Effector CD4-positive, alpha-beta T cell (primary cell): ENCODE measurements at places on chromosomes 7 and 10.

DNA sequence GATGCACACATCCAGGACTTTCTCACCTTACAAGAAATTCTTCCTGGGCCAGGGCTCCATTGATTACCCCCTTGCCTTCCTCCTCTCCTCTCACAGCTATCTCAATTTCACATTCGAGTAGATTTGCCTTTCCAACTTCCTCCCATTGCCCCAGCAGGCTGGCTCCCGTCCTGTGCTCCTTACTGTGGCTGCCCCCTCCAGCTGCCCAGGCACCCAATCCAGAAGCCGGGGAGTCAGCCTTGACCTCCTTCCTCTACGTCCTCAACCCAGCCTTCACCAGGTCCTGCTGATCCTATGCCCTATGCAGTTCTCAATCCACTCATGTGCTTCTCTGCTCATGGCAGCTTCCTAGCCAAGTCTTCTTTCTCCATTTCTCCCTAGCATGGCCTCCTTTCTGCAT is 85.7 kb upstream of the GPR26 start:
- DNase-seq: no peak

GRCh38 chr7:151135866-151136843 is 31.3 kb downstream of the GBX1 start:
- DNase-seq: no peak

DNA sequence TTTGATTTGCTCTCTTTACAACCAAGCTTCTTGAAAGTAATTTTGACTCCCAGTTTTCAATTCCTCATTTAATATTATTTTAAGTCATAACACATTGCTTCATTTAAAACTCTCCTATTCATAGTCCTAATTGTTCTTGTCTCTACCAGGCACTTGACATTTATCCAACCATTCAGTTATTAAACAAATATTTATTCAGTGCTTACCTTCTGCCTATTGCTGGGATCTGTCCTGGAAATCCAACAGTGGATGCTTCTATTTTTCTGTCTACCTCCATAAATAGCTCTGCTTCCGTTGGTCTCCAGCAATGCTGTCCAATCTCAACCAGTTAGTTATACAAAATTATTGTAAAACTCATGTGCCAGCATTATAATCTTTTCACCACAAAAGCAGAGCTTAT is 615.1 kb downstream of the ZWINT start:
- no peak for DNase-seq

DNA sequence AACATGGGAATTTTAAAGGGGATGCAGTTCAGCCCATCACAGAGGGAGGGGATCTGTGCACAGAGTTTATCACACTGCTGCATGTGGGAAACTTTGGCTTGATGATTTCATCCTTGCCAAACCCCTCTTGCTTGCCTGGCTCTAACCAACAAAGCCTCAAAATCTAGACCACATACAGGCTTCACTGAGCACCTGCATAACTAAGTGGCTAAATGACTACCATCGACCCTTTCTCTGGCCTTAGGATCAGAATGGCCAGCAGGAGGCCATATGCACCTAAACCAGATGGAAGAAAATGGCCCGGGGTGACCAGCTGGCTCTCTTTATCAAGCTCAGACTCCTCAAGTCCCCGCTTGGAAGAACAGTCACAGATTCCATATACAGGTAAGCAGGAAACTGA is 15.6 kb upstream of the ZNF25 start:
- DNase-seq: no peak

- DNase-seq: no peak
Observed at GRCh38 chr7:38306914-38307313, 33.5 kb upstream of the TARP start.

GRCh38 chr10:74558897-74559296 is 267.5 kb upstream of the KAT6B start:
- DNase-seq: no peak

GRCh38 chr10:17239345-17240085 is 11.5 kb downstream of the VIM start:
- no peak for DNase-seq

DNA sequence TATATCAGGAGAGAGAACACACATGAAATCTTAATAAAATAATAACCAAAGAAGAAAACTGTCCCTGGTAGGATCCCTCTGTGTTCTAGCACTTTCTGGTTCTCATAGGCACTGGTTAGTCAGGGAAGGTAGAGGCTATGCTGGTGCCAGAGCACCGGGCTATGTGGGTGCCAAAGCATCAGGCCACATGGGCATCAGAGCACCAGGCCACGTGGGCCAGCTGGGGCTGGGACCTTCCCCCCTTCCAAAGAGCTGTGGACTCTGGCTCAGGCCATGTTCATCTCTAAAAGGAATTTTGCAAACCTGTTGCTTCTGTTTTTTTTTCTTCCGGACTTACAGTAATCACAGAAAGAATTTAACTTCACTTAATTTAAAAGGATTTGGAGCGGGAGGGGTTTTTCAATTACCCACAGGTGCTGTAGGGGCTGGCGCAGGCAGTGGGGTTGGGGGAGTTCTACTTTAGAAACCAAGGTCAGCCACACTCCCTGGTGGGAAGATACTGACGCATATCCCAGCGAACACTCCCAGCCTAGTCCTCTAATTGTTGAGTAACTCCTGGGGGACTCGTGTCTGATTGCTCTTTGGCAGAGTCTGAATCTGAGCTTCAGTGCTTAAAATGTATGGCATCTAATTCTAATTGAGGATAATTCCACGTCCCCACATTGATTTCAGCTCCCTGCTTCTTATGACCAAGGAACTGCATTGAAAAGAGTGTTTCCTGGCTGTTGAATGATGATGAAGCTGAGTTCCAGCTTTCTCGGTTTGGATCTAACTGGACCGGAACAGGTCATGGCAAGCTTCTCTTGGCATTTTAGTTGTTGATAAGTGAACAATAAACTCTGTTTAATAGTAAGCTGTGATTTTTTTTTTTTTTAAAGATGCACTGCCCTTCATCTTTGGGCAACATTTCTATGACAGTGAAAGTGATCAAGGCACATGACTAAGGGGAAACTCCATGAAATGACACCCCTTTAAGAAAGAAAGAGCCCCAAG is 110.7 kb upstream of the FZD8 start:
- DNase-seq: no peak

GRCh38 chr7:2803342-2803692 is 40.8 kb downstream of the GNA12 start:
- DNase-seq: no peak

DNA sequence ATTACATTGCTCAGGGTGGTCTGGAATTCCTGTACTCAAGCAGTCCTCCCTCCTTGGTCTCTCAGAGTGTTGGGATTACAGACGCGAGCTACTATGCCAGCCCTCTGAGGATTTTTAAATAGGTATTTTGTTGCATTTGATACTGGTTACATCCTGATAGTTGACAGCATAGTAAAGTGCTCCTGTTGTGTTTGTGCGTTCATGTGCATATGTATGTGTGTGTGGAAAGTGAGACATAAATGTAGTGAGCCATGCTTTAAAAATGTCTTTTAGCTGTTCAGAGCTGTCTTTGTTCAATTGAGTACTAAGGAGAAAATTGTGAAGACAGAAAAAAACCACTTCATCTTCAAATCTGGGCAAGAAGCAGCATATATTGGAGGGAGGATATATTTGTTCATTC is 27.8 kb downstream of the ZNRF2 start:
- DNase-seq: no peak

DNA sequence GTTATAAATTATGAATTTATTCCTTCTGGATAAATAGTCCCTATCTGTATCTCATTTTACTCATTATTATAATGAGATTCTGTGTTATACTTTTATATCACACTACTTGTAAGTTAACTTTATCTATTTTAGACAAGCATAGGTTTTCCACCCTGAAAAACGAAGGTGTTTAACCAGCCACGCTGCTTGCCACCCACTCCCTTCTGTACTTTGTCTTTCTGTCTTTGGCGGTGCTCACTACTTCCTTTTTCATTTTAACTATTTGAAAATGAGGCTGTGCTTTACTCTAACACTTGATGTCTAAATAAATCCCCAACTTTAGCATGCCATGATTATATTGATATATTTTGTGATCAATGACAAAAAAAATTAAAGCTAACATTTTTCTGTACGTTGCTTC is 952.9 kb downstream of the DNAJB9 start:
- no peak for DNase-seq

GRCh38 chr7:149809215-149809614 is 29.0 kb upstream of the ZNF862 start:
- no peak for DNase-seq

GRCh38 chr10:111784946-111785465 is 398.6 kb downstream of the GPAM start:
- no peak for DNase-seq

GRCh38 chr7:156725936-156726335 is 85.4 kb downstream of the RNF32 start:
- no peak for DNase-seq

DNA sequence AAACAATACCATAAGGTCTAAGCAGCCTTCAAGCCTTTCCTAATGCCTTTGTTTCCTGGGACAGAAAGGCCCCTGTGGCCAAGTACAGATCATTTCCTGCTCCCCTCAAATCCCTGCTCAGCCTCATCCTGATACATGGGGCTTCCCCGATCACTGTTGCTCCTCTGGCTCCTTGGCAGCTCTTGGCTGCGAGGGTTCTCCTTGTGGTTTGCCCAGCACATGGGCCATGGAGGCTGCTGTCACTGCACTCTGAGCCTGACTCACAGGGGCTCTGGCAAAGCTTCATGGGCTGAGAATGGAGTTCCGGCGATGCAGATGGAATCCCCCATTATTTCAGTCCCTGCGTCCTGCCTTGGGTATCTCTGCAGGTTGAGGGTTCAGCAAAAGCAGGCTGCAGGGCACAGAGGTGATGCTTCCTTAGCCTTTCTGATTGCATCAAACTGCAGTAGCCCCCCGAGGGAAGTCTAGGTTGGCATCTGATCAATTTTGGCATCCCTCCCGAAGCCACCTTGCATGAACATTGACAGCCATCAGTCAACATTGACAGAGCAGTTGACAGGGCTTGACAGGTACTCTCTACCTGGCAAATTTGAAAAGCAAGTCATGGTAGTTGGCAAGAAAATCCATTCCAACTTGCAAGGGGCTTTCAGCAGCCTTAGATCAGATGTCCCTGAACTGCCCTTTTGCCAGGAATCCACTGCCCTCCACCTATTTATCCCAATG is 168.6 kb downstream of the GFRA1 start:
- DNase-seq: no peak

DNA sequence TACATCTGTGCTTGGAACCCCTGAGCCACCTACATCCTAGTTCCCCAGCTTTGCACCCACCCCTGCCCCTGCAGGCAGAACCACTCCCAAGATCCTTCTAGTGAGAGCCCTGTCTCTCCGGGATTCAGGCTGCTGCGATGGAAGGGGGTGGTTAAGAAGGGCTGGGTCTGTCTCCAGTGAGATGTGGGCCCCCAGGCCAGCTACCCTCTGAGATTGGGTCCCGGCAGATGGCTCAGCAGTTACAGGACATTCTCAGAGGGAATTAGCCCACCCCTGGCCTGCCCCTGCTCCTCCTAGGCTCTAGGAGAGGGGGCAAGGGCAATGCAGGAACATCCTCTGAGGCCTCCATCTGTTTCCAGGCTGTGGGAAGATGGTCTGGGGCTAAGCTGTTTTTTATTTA is 27.7 kb downstream of the SLC29A3 start:
- DNase-seq: no peak

- DNase-seq: no peak
Observed at GRCh38 chr10:7117806-7118674, 292.8 kb downstream of the SFMBT2 start.

DNA sequence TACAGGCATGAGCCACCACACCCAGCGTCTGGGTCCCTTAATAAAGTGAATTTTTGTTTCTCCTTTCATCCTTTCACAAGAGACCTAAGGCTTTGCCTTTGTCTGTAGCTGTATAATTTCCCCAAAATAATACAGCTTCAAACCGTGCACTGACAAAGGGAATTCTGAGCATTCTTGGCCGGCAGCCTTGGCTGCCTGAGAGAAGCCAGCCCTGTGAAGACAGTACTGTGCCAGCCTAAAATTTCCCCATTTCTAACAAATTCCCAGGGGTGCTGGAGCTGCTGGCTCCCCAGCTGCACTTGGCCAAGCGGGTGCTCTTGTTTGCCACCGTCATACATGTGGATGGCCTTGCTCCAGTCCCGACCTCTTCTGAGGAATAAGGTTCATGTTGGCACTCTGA is 106.2 kb downstream of the ZMYND11 start:
- DNase-seq: no peak

DNA sequence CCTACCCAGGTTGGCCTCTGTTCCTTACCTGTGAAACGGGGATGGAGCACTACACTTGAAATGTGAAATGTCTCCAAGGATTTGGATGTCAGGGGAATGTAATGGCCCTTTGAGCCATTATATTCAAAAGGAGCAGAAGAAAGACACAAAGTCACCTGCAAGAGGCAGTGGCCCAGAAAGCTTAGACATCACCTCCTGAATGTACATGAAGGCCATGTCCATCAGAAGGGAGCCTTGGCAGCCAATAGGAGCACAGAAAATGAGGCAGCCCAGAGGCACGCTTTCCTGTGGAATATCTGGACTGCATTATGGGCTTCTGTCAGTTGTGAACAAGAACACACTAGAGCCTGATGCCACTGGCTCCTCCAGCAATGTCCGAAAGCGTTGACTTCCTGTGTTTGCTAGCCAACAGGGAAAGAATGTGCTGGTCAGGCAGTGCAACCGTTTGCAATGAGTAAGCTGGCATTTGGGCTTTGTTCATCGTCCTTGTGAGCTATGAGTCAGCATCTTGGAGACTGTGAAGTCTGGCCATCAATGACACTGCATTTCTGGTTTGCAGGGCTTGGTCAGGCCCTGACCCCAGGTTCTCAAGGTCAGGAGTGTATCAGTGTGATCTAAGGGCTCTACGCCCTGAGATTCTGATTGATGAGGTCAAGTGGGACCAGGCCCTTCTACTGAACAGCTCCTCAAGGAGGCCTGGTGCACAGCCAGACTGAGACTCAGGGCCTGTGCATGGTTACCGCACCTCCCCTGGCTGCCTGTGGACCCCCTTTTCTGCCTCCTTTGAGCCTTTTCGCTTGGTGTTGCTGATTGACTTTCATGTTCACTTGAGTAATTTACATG is 222.4 kb downstream of the RPS24 start:
- no peak for DNase-seq

- no peak for DNase-seq
Observed at GRCh38 chr7:26912338-26912737, 47.9 kb upstream of the SKAP2 start.

GRCh38 chr7:94632338-94633013 is 23.5 kb downstream of the SGCE start:
- no peak for DNase-seq

DNA sequence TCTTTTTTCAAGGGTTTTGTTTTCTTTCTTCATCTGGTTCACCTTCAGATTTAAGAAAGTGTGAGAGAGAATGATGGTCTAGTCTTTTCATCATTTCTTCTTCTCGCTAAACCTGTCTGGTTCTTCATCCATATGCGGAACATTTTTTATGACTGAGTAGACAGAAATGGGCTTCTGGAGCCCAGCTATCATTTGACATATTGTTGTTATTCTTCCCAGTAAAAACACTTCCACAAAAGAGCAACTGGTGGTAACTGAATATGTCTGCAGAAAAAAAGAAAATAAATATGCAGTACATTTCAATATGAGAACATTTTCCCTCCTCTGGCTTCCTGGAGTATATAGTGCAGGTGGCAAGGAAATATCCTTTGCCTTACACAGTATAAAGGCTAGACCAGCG is 209.5 kb downstream of the JCAD start:
- no peak for DNase-seq

GRCh38 chr10:13276749-13277365 is 23.0 kb downstream of the PHYH start:
- no peak for DNase-seq
